ENCODE measurements at places on chromosomes 2 and 18. TPM values are rescaled to one million over a fixed set of nuclear protein-coding genes. Genes with fewer than 3 reads are reported as not detected.

DNA sequence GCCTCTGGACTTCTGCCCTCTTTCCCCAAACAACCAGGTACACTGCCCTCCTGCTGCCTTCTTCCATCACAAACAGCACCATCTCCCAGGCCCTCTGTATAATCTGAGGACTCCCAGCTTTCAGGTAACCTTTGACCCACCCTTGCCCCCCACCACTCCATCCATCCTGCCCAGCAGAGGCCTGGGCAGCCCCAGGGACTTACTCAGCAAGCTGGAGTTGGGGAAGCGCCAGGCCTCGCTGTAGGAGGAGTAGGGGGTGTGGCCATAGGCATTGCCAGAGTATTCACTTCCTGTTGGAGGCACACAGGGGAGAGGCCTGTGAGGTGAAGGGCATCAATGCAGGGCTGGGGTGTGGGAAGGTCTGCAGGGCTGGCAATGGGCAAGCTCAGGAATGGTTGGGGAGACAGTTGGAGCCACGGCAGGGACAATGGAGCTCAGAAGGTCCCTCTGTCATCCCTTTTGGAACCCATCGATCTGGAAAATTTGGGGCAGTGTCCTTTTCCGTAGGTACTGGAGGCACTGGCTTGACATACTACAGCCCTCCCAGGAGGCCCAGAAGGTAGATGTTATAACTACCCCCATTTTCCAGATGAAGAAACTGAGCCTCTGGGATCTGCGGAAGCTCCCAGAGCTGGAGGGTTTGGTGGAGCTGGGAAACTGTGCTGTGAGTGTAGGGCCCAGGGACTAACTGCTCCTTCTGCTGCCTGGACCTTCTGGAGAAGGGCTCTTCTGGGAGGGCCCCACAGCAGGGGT, 46.3 kb downstream of the PSD4 start:
- peaks cover 44% of the 10 kb centered on the region for H3K4me1 ChIP-seq
- H3K27me3 ChIP-seq = no peaks in the 10 kb centered on the region
- H3K4me3 ChIP-seq = no peak overlapping the region
- DNase-seq = peak; percentile 79
- H3K36me3 ChIP-seq = no peaks in the 10 kb centered on the region

GRCh38 chr18:3653851-3654441, 204.0 kb downstream of the TGIF1 start:
- peak overlapping the region; percentile 85 for H3K27ac ChIP-seq
- H3K4me3 ChIP-seq = peak overlapping the region; percentile 44
- no peaks in the 10 kb centered on the region for H3K27me3 ChIP-seq
- H3K36me3 ChIP-seq = no peaks in the 10 kb centered on the region

- DNase-seq = no peak
- no peaks in the 10 kb centered on the region for H3K27me3 ChIP-seq
- H3K4me1 ChIP-seq = peaks cover 9% of the 10 kb centered on the region
- H3K4me3 ChIP-seq = no peak overlapping the region
- no peaks in the 10 kb centered on the region for H3K36me3 ChIP-seq
These were observed 161.1 kb downstream of the FAM210A start for GRCh38 chr18:13565228-13565627.

- peaks cover 12% of the 10 kb centered on the region for H3K27me3 ChIP-seq
- no peaks in the 10 kb centered on the region for H3K4me1 ChIP-seq
- H3K4me3 ChIP-seq = no peak overlapping the region
- H3K27ac ChIP-seq = no peak overlapping the region
- no peaks in the 10 kb centered on the region for H3K36me3 ChIP-seq
These were observed 63.3 kb downstream of the BOD1L2 start for GRCh38 chr18:57210107-57210715.

DNA sequence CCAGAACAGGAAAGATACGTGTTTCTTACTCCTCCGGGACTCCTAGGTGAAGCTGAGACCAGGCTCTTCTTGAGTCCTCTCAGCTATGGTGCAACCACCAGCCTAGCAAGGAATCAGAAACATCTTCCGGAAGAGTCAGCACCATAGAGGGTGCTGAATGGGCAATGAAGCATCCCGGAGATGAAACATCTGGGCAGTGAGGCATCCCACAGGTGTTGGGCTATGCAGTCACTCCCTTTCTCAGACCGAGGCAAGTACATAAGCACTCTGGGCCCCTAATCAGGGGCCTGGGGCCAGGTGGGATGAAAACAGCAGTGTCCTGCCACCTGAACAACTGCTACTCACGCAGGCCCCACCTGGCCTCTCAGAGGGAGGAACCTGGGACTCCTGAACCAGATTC, 1.4 kb upstream of the CAPN10 start:
- no peaks in the 10 kb centered on the region for H3K36me3 ChIP-seq
- H3K4me1 ChIP-seq = peaks cover 40% of the 10 kb centered on the region
- no peak overlapping the region for H3K27ac ChIP-seq
- peak overlapping the region; percentile 89 for H3K4me3 ChIP-seq

DNA sequence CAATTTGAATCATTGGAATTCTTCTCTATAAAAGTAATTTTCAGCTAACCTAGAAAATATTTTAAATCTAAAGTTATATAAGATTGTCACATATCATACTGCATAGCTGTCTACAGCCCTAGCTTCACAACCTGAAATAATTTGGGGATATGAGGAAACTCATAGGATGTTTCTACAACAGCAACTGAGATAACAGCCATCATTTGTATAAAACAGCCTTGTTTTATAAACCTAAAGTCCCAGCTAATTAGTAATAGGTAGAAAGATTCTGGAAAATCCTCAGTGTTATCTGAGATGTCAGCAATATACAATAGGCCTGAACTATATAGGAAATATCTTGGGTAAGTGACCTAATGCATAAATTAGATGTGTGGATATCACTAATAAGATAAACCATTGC, 47.6 kb upstream of the TSPYL6 start:
- H3K27ac ChIP-seq = no peak overlapping the region
- H3K27me3 ChIP-seq = no peaks in the 10 kb centered on the region
- no peak overlapping the region for H3K4me3 ChIP-seq
- DNase-seq = no peak

DNA sequence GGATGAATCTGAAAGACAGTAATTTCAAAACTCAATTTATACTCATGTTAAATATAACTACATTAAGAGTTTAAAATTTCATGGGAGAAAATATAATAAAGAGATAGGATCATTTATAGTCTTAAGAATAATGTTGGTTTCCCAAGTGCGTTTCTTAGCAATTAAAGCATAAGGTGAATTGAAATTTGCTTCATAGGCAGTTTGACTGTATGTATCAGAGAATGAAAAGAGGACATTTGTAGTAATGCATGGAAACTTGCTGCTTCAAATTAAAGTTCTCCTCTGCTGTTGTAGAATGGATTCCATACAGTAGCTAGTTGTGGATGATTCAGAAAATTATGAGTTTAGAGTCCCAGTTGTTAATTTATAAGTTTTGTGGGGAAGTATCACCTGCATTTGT, 68.1 kb downstream of the NUP35 start:
- H3K27me3 ChIP-seq = no peaks in the 10 kb centered on the region
- DNase-seq = no peak
- no peak overlapping the region for H3K4me3 ChIP-seq

DNA sequence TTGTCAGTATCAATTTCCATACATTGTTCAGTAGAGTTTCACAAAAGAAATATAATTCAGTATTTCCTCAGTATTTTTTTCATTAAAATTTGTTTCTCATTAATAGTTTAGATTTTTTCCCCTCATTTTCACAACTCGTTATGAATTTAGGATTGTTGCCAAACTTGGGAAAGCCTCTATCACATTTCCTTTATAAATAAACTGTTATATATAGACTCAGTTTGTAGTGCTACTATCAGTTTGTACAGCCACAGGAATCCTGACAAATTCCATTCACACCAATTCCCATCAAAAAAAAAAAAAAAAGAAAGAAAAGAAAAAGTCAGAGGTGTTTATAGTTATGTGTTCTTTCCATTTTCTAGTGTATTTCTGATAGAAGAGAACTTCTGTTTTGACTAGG, 123.3 kb upstream of the DCC start:
- no peaks in the 10 kb centered on the region for H3K27me3 ChIP-seq
- no peaks in the 10 kb centered on the region for H3K36me3 ChIP-seq
- H3K27ac ChIP-seq = no peak overlapping the region
- no peaks in the 10 kb centered on the region for H3K4me1 ChIP-seq
- no peak overlapping the region for H3K4me3 ChIP-seq
- DNase-seq = no peak

DNA sequence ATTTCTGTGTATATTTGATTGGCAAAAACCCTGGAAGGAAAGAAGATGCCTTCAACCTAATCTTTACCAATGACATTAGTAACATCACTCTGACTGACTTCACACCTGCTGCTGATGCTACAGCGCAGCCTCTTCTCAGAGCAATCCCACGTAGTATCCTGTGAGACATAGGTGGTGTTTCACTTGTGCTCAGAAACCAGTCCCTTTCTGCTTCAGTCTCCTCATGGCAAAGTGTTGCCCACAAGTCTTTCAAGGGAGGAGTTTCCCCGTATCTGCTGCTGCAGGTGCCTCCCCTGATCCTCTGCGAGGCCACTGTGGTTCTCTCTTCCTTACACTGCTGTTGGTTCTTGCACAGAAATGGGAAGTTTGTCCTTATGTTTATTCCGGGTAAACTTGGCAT, 433.2 kb upstream of the TNP1 start:
- H3K36me3 ChIP-seq = no peaks in the 10 kb centered on the region
- no peak overlapping the region for H3K27ac ChIP-seq
- no peak for DNase-seq
- peaks cover 19% of the 10 kb centered on the region for H3K4me1 ChIP-seq
- H3K4me3 ChIP-seq = no peak overlapping the region

- H3K27me3 ChIP-seq = no peaks in the 10 kb centered on the region
- H3K4me3 ChIP-seq = no peak overlapping the region
- peak; percentile 35 for DNase-seq
- no peaks in the 10 kb centered on the region for H3K36me3 ChIP-seq
These were observed 391 bp downstream of the ZNF385B start for GRCh38 chr2:179861027-179861415.

DNA sequence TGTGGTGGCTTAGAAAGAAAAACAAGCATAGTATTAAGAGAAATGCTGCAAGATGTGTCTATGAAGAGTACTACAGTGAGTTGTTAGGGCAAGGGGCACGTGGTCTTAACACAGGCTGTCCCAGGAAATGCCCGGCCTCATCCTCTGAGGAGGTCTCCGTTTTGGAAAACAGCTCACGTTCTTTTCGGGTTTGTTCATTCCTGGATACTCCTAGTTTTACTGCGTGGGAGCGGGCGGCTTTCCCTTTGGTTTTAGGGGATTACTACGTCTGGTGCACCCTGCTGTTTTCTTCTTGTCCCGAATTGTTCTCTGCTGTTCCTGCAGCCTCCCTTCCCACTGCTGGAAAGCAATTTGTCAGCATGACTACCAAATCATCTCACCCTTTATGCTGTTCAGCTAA, 55.5 kb upstream of the RAB6D start:
- H3K4me3 ChIP-seq = no peak overlapping the region
- no peak overlapping the region for H3K27ac ChIP-seq
- no peaks in the 10 kb centered on the region for H3K27me3 ChIP-seq
- H3K36me3 ChIP-seq = no peaks in the 10 kb centered on the region

Gene SETBP1
- total RNA-seq = 5.0 TPM

Gene CNGA3
- 0.11 TPM for total RNA-seq

All from adrenal gland (tissue), 19 donors.